Activated CD8-positive, alpha-beta memory T cell treated with anti-CD3 and anti-CD28 coated beads for 24 hours (primary cell): ENCODE measurements at places on chromosomes 2 and 18.

GRCh38 chr2:241063093-241063551 lies 39.0 kb downstream of the MTERF4 start:
- DNase-seq = no peak

GRCh38 chr2:155357172-155357571 lies 658.7 kb downstream of the KCNJ3 start:
- no peak for DNase-seq

GRCh38 chr2:199659207-199659606 lies 191.8 kb downstream of the FTCDNL1 start:
- DNase-seq = no peak

DNA sequence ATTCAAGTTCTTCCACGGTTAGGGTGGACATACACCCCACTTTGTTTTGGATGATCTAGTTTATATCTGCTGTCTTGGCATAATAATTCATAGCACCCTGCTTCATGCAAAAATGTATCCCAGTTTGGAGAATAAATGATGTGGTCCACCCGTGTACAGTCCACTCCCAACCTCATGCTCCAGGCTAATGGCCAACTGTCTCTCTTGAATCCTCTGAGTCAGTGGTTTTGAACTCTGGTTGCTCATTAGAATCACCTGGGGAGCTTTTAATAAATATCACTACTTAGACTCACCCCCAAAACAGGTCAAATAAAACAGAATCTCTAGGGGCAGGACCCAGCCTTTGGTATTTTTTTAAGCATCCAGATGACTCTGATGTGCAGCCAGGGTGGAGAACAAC lies 78.5 kb downstream of the SDC1 start:
- no peak for DNase-seq

DNA sequence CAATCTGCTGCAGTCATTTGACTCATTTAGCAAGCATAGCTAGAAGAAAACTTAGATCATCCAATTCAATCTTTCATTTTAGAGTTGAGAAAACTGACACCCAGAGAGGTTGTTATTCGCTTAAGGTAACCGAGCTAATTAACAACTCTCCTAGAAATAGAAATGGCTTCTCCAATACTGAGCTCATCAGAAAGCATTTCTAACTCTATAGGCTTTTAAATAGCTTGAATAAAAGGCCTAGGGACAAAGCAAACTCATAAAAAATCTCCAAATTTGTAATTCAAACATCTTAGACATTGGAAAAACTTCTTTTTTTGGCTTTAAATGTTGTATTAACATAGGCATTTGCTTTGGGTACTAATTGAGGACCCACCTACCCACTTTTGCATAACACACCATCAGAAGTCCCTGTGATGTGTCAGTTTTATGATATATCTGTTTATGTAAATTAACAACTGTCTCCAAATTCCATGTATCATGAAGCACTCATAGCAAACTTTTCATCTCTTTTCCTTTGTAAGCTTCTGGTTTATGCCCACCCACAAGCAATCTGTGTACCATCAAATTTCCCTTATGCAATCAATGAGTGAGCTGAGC lies 343.9 kb upstream of the CHST9 start:
- DNase-seq = no peak

GRCh38 chr2:27752551-27753237 lies 18.8 kb upstream of the MRPL33 start:
- peak; percentile 47 for DNase-seq

DNA sequence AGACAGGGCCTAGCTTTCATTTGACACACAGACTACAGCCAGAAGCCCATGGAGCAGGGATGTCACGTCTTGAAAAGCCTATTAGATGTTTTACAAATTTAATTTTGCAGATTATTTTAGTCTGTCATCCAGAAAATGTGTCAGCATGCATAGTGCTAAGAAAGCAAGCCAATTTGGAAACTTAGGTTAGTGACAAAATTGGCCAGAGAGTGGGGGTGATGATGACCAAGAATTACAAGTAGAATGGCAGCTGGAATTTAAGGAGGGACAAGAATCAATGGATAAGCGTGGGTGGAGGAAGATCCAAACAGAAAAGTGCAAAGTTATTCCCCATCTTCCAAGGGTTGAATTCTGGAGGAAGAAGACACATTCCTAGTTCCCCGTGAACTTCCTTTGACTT lies 7.8 kb upstream of the IL1RL2 start:
- DNase-seq = no peak

DNA sequence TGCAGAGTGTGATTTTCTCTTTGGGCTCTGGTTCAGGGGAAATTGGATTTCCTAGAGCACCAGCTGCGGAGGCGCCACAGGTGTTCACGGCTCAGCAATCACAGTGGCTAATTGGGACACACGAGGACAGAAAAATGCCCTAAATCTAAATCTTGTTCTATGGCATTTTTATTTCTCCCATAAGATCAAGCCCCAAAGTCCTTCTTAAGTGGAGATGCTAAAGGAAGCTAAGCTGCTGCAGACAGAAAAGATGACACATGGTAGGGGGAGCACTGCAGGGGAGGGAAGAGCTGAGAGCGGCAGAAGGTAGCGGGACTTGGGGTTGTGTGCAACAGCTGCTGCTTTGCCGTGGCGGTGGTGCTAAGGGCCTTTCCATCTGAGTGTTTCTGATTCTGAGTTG lies 280.6 kb downstream of the MYT1L start:
- no peak for DNase-seq

- no peak for DNase-seq
Measured at GRCh38 chr2:26064846-26065245, 31.0 kb downstream of the RAB10 start.

GRCh38 chr2:48048476-48049171 lies 142.3 kb upstream of the FBXO11 start:
- no peak for DNase-seq

GRCh38 chr18:40904295-40904694 lies 1050.7 kb upstream of the PIK3C3 start:
- no peak for DNase-seq

DNA sequence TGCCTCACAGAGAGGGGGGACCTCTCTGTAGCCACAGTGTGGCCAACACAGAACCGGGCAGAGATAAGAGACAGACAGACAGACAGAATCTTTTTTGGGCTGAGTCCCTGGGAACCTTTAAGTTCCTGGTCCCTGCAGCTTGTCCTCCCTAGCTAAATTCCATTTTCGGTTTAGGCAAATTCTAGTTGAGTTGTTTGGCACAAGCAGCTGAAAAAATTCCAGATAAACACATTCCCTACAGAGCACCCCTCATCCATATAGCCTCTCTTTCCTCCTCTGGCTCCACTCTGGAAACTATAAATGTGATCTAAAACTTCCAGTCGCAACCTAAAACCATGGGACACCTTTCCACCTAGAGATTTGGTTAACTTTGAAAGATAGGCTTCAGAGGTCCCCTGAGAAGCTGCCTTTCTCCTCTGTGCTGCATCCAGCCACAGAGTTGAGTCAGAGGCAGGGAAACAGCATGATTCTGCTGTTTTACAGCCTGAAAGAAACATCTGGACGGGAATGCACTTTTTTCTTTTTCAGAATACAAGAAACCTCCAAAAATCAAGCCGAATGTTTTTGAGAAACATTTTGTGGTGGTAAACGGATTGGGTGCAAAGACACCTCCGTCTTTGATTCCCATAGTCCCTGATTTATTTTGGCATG lies 30.9 kb downstream of the SLC4A3 start:
- no peak for DNase-seq

DNA sequence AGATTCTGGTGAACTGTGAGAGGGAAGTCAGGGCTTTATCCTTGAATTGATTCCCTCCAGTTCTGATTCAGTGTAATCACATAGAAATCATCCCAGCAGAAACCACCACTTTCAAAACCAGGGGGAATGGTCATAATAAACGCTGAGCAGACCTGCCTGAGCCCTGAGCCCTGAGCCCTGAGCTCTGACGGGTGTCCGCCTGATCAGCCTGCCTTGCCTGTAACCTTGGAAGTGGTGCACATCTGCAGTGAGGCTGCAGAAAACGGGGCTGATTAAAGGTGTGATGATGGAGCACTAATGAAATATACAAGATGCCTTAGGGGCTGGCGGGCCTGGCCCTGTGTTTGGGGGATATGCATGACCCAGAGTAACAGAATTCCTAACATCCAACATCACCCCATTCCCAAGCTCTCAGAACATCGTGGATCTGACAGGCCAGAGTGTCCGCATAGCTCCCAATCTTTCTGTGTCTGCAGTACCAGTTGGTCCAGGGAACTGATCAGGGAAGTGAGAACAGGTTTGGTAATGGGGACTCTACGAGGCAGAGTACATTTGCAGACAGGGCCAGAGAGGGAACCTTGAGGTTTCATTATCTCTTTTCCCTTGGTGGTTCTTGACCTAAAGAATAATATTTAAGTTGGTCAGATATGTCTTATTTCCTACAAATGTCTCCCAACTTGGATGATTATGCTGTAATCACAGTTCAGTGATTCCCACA lies 37.8 kb downstream of the KCTD18 start:
- DNase-seq = no peak

DNA sequence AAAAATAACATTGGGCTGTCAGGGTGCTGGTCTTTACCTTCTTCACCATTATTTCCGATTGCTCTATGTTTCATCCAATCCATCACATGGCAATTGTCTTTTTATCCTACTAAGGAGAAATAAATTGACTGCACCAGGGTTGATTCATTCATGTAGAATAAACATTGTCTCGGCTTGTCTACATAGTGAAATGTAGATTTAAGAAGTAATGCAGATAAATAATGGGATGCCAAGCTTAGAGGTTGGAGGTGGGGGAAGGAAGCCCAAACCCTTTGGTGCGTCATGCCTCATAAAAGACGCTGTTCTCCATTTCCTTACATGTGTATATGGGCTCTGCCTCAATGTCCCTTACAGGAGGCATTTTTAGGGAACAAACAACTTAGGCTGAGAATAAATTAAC lies 117.8 kb downstream of the ALK start:
- DNase-seq = no peak

DNA sequence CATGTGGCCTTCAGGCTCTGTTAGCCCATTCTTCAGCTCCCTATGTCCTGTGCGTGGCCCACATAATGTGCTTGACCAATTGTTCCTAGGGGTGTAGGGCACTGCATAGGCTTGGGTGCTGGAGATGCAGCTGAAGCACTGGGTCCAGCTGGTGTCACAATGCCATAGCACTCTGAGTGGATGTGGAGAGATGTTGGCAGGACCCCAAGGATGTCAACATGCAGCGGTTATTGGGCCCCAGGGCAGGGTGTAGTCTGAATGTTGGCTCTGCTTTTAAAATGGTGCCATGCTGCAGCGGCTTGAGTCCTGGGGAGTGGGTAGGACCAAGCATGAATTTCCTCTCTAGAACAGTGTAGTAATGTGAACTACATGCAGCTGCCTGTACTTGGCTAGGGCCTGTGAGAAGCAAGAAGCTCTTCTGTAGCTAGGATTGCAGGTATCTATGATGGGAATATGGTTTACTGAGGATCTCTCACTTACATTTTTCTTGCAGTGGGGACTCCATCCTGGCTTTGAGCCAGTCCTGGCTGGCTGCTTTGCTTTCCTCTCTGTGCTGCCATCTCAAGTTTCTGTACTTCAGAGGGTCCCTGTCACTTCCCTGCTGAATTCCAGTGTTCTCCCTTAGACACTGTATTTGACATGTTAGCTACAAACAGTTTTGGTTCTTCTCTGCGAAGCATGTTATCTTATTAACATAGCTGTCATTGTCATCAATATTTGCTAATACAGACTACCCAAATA lies 148.4 kb downstream of the CSRNP3 start:
- no peak for DNase-seq

DNA sequence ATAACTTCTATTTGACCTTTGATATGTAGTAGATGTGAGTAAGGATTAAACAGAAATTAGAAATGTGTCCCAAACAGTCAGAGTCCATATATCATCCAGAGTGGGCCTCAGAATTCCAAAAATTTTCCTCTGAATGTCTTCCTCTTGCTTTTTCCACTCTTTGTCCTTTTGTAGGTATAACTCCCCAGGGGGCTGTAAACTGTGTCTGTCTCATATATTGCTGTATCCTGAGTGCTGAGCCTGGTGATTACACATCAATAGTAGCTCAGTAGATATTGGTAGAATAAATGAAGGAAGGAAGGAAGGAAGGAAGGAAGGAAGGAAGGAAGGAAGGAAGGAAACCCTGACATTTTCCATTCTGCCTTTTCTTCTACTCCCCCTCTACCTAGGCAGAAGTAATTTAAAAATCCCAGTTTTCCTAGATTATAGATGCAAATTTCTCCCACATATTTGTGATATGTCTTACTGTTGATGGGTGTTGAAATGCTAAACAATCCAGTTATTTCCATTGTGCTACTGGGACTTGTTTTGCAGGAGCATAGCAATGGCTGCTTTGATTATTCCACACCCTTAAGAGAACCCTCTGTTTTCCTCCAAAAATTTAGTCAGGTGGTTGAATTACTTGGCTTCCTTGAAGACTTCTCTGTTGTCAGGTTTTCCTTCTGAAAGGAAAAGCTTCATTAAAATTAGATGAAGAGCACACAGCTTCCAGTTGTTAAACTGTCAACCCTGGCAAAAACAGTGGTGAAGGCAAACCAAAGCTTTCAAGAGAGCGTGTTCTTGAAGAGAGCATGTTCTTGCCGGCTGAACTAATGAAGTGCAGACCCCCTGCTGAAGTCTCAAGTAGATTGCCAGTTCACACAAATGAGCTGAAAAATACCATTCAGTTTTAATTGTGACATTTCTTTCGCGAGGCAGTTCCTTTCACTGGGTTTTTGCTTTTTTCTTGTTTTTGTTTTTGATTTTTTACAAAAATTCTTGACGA lies 147.8 kb downstream of the KCNE4 start:
- DNase-seq = no peak

DNA sequence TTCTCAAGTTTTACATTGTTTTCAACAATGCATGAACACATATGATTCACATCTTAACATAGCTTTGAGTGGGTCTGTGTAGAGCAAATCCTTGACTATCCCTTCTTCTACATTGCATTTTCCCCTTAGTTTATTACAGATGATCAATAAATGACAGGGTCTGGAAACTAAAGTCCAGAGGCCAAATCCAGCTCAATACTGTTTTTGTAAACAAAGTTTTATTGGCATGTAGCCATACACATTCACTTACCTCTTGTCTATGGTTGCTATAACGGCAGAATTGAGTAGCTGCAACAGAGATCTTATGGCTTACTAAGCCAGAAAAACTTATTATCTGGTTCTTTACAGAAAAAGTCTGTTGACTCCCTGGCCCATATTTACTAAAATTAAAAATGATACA lies 12.8 kb downstream of the FANCL start:
- no peak for DNase-seq

- DNase-seq = no peak
Measured at GRCh38 chr2:240436683-240437550, 1.5 kb downstream of the GPC1 start.
